ENCODE measurements at places on chromosomes 4 and X.
A peak's percentile ranks its signal among the peaks of the same experiment; 100 is the strongest.

GRCh38 chrX:13607996-13608365 lies 38.6 kb downstream of the EGFL6 start:
- no peak for DNase-seq

- DNase-seq = no peak
Measured at GRCh38 chr4:138092060-138092459, 150.1 kb downstream of the SLC7A11 start.

DNA sequence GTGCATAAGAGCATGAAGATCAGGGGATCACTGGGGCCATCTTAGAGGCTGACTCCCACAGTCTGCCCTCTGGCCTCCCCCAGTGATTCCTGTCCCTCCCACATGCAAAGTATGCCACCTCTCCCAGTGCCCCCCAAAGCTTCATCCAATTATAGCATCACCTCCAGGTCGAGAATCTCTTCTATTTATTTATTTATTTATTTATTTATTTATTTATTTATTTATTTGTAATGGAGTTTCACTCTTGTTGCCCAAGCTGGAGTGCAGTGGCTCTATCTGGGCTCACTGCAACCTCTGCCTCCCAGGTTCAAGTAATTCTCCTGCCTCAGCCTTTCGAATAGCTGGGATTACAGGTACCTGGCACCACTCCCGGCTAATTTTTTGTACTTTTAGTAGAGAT lies 50.1 kb downstream of the BCORL1 start:
- no peak for DNase-seq

DNA sequence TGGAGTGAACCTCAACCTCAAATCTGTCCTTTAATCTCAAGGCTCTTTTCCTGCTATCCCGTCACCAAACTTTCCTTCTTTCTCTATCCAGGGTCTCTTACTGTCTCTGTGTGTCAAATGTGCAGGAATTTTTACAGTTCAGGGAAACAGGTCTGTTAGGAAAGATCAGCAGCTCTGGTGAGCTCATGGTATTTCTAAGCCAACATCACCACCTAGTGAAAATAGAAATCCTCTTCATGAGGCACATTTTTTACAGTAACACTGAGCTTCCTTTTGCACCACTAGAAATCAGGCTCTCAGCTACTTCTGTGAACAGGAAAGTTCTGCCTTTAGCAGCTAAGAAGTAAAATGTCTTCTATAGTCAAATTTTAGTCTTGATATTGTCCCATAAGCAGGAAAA lies 39.6 kb downstream of the NUDT11 start:
- no peak for DNase-seq

GRCh38 chr4:78671903-78672815 lies 104.0 kb upstream of the BMP2K start:
- DNase-seq = no peak

DNA sequence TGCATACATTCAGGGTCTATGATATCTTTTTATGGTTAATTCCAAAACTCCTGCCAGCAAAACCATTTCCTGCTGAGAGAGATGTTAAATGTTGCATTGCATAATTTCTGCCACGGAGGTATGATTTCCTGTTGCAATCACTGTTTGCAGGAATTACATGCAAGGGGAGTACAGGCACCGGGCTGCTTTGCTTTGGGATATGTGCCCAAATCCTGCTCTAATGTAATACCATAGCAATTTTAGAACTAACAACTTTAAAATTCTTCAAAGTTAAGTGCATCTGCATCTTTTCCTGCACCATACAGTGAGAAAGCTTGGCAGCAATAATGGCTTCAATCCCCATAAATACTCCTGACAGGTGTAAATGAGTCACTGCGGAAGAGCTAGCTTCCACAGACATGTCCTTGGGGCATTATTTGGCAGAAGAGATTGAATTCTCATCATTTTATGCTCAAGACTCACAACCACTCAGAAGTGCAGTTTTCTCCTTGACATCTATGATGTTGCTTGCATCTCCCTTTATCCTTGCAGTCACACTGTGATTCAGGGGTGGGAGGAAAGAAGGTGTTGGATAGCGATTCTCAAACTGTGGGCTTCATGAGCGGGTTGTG lies 29.6 kb downstream of the TRIM2 start:
- no peak for DNase-seq

DNA sequence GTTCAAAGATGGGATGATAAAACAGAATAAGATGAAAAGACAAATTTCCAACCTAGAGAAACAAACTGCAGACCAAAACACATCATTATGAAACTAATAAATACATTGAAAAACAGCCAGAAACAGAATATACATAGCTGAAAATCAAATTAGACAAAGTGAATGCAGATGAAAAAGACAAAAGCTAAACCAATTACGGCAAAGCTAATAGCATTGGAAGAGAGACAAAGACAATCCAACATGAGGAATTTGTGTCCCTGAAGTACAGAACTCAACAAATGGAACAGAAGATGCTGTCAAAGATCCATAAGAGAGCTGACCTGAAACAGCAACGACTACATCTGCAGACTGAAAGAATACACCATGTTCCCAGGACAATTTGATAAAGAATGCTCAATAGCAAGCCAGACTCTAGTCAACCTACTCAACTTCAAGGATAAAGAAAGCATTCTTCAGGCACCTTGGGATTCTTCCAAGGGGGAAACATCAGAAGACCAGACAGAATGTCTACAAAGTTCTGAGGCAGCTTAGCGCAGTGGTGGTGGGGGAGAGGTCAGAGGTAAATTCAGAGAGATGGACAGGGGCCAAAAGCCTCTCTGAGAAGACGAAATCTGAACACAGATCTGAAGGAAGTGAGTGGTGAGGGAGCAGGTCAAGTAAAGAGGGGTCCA lies 27.4 kb upstream of the IRAK1 start:
- no peak for DNase-seq

GRCh38 chr4:114694770-114695169 lies 96.2 kb downstream of the UGT8 start:
- no peak for DNase-seq

DNA sequence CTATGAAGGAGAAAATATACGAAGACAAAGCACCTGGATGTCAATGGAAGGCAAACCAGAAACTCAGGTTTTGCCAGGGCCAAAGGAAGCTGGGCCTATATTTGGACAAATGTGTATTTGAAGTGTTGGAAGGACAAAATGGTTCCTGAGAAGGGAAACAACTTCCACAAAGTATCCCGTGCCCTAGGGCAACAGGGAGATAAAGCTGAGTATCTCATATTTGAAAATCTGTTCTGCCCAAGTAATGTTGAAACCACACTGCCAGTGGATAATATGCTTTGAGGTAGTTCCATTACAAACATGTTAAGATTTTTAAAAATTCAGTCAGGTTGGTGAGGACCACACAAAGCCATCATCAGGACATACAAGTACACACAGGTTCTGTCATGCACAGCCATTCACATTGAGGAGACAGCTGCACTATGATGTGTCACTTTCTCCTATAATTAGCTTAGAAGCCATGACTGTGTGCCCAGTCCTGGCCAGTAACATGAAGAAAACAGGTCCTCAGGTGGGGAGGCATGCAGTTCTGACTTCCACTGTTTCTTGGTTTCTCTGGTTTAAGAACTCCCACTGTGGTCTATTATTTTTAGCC lies 116.4 kb downstream of the PWWP3B start:
- DNase-seq = no peak

GRCh38 chrX:68827848-68828624 lies 785 bp upstream of the EFNB1 start:
- DNase-seq = peak; percentile 49

DNA sequence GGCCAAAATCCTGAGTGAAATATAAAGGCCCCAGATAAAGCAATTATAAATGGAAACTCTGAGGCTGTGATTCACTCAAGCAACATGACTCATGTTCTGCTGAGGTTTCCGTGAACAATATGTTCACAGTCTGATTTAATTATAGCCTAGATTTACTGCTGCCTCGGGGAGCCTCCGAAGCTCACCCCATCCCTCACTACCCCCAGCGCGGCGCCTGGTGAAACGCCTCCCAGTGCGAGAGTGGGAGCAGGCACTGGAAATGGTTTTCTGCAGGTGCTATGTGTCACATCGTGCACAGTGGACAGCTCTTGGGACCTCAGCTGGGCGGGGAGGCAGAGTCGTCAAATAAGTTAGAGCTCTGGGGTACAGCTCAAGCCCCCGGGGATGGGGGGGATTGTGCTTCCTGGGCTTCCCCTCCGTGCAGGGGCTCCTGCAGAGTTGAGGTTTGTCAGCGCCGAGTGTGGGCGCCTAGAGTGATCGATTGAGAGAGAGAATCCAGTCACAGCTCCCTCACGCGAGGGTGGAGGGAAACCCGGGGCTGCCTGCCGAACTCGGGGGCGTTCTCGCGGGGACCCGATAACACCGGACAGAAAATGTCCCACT lies 110.6 kb downstream of the PHKA2 start:
- no peak for DNase-seq

GRCh38 chr4:2924286-2924685 lies 38.9 kb downstream of the NOP14 start:
- DNase-seq = no peak

GRCh38 chrX:38627683-38628082 lies 66.3 kb downstream of the TSPAN7 start:
- DNase-seq = no peak

GRCh38 chr4:10169839-10170387 lies 53.3 kb upstream of the WDR1 start:
- DNase-seq = no peak

- no peak for DNase-seq
Measured at GRCh38 chrX:133175162-133175561, 43.0 kb downstream of the TFDP3 start.

- DNase-seq = no peak
Measured at GRCh38 chrX:48958635-48959094, 1.3 kb upstream of the OTUD5 start.

DNA sequence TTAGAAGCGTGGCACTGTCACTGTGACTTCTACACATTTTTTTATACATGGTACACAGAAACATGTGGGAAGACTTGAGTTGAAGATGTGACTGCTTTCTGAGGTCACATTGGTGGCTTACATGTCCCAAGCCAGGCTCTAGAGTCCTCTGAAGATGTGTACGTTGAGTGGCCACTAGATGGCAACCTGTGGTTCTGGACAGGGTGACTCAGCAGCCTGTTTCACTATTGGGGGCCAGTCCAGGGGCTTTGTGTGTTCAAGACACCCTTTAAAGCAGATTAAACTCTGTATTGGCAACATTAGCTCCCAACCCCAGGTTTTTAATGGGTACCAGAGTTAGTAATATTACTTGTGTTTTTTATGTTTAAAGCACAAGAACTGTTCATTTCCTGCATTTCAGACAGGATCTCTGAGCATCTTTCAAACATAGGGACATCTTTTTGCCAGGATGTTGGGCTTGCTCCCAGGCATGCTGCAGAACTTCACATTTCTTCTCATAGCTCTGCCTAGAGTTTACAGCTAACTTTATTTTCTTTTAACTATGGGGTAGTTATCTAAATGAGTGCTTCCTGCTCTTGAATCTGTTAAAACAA lies 53.0 kb downstream of the DCUN1D4 start:
- DNase-seq = peak; percentile 6

DNA sequence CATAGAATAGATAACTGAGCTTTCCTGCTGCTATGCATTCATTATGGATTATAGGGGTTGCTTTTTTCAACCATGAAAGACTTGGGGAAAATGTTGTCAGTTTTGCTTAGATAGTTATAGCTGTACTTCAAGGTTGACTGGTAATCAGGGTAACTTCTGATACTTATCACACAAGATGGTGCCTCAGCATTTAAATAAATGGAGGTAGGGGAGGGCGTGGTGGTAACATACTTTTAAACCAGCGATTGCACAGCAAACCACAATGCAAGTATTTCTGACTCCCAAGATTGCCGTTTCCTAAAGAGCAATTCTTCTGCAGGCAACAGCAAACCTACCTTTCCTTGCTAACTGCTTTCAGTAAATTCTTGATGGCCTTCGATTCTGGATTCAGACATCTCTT lies 1.3 kb downstream of the CXCL10 start:
- DNase-seq = no peak

DNA sequence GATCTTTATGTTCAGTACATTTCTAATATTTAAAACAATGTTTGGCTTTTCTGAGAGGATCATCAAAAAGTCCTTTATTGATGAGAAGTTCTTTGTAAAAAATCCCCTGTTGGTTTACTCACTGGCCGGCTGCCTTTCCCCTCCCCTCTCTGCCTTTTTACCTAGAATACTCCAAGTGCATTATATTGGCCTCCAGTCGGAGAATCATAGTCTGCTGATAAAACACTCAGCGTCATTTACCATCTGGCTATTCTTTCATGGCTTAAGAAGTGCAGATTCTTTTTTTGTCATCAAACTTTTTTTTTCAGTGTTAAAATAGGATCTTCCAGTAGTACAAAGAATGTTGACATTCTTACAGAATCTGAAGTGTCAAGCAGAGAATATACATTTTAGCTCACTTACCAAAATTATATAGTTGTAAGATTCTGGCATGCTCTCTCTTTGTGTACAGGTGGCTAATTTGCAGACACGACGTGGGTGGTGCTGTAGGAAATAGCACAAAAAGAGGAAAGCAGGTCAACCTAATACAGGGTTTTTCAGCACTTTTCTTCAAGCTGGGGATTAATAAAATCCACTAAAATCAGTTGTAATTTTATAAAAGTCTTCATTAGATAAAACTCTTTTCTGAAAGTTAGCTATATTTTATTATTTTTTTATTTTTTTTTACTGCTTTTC lies 731.8 kb downstream of the KCTD8 start:
- no peak for DNase-seq

DNA sequence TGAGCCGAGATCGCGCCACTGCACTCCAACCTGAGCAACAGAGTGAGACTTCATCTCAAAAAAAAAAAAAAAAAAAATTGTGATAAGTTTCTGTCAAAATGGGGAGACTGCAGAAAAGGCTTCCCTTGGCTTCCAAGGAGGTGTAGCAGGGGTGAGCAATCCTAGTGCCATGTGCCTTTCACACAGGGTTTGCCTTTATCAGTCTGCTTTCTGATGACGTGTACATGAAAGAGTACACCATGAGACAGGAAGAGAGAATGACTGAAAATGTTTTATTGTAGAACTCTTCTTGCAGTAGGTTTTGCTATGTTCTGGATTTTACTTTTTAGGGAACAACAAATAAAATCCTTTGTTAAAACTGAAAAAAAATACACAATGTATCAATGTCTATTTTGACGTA lies 23.4 kb upstream of the ZFP42 start:
- no peak for DNase-seq

- DNase-seq = no peak
Measured at GRCh38 chrX:149040873-149041535, 464.1 kb downstream of the IDS start.

GRCh38 chr4:110602061-110602460 lies 20.8 kb downstream of the PITX2 start:
- DNase-seq = no peak

DNA sequence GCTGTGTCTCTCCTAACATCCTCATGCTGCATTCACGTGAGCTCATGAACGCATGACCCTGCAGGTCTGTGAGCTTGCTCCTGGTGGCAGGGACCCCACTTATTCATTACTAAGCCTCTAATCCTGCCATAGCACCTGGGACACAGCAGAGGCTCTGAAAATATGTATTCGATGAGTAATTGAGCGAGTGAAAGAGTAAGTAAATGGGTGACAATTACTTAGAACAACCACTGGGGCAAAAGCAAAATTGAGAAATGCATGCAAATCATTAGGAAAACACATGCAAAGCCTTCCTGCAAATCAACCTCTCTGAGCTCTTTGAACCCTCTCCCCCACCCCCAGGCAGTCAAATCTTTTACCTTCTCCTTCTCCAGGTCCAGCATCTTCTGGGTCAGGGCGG lies 23.6 kb upstream of the C4orf50 start:
- no peak for DNase-seq

GRCh38 chr4:139838811-139839210 lies 173.2 kb downstream of the MGST2 start:
- no peak for DNase-seq

All from activated naive CD8-positive, alpha-beta T cell treated with anti-CD3 and anti-CD28 coated beads, Interleukin-2, amount 50 U/mL, for 16 hours (primary cell).